ENCODE measurements at places on chromosomes 16 and 17.

GRCh38 chr16:15906439-15906838 is 18.0 kb upstream of the CEP20 start:
- no peak for DNase-seq

DNA sequence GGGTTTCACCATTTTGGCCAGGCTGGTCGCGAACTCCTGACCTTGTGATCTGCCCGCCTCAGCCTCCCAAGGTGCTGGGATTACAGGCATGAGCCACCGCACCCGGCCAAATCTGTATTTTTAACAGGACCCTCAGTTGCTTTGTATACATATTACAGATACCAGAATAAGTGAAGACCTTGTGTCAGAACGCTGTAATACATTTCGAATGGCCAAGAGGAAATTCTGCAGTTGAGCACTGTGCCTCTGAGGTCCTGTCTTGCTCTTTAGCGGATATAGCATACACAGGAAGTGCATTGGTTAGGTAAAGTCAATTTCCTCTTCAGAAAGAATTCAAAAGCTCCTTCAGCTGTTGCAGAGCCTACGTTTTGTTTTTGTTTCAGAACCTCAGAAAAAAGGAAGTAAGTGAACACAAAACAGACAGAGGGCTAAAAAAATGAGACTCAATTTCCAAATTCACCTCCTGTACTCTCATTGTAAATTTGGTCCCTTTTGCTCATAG is 15.7 kb downstream of the CRLF3 start:
- DNase-seq = no peak

DNA sequence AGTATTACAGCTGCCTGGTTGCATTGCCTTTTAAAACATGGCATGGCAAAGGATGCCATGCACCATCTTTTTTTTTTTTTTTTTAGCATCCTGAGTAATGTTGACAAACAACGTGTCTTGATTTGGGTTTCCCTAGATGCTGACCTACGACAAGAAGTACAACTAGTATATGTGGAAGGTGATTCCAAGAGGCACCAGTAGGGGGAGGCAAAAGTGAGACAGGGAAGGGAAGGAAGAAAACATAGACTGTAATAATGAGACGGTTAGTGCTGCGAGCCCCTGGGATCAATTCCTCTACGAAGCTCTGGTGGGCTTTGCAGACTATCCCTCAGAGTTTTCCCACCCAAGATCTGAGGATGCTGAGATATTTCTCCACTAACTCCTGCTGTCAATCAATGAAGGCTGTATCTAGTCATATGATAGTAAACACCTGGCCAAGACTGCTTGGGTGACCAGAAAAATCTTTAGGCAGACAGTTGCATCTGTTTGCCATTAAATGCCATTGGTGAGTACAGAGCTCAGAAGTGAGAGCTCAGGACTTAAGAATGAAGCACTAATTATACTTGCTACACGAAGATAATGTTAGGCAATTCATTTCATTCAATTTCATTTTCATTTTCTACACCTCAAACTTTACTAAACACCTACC is 458.6 kb upstream of the GOT2 start:
- DNase-seq = peak; percentile 11

DNA sequence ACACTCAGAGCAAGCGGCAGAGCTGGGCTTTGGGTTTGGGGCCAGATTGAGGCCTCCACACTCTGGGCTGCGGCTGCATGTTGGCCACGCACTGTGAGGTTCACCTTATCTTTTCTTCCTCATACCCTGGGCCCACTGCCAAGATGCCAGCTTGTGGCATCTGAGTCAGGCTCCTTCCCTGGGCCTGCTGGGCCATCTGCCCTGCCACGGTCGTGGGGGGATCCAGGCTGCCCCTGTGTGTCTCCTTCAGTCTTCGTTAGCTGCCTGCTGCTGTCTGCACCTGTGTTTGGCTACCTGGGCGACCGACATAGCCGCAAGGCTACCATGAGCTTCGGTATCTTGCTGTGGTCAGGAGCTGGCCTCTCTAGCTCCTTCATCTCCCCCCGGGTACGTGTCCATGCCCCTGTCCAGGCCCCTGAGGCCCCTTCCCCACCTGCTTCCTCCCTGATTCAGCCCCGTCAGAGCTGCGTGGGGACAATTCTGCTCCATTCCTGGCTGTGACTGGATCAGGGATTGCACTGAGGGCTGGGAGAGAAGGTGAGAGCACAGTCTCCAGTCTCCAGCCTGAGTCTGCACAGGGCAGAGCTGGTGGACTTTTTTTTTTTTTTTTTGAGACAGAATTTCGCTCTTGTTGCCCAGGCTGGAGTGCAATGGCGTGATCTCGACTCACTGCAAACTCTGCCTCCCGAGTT is 11.2 kb downstream of the SPNS3 start:
- DNase-seq = peak; percentile 50

- no peak for DNase-seq
Observed at GRCh38 chr16:963913-964312, 6.9 kb downstream of the LMF1 start.

GRCh38 chr16:6993544-6993943 is 339.1 kb upstream of the RBFOX1 start:
- no peak for DNase-seq

DNA sequence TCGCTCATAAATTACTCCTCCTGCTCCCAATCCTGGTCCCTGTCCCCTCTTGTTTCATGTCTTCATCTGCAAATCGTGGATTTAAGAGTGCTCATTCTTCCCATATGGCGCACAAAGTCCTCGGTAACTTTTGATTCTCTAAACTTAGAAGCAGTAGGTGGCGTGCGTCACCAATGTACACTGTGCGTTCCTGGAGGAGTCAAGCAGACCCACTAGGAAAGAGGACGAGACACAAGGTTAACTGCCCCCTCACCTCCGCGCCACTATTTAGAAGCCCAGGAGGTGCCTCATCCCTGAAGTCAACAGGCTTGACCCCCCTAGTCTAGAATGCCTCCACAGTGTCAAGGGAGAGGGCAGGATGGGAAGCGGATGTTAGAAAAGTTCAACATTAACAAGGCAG is 2.9 kb downstream of the SLC13A5 start:
- no peak for DNase-seq

GRCh38 chr16:65280845-65281512 is 159.1 kb upstream of the CDH11 start:
- DNase-seq = no peak

DNA sequence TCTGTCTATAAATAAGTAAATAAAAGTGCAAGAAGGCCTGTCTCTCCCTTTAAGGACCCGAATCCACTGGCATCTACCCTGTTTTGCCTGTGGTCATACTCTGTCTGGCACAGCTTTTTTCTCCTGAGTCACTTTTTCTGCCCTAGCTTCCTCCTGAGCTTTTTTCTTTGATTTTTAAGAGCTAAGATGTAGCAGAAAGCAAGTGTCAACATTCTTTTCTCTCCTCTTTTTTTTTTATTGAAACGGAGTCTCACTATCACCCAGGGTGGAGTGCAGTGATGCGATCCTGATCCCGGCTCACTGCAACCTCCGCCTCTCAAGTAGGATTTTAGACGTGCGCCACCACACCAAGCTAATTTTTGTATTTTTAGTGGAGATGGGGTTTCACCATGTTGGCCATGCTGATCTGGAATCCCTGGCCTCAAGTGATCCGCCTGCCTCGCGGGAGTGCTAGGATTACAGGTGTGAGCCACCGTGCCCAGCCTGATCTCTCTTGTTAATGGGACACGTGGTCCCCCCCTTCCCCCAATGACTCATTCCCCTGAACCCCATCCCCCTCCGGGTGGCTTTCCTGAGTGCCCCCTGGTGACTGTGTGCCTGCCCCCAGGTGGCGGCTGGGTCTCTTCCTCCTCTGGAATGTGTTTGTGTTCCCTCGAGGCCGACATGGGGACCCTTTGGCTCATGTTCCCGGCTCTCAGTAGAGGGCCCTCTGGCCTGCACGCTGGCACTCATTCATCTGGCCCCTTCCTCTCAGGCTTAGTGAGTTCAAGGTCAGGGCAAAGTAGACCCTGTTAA is 14.2 kb downstream of the C16orf90 start:
- DNase-seq = no peak

GRCh38 chr16:82639263-82639662 is 12.5 kb downstream of the CDH13 start:
- DNase-seq = peak; percentile 60

DNA sequence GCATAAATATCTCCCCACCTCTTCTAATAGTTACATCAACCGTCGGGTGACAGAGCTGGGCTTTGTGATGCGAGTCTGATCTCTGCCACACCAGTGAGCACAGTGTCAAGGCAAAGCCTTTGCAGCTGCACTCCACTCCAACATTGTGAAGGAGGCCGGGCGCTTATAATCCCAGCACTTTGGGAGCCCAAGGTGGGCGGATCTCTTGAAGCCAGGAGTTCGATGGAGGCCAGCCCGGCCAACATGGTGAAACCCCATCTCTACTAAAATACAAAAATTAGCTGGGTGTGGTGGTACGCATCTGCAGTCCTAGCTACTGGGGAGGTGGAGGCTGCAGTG is 18.9 kb downstream of the CYB5D2 start:
- DNase-seq = no peak

GRCh38 chr17:82014432-82014831 is 8.2 kb downstream of the CENPX start:
- DNase-seq = no peak

DNA sequence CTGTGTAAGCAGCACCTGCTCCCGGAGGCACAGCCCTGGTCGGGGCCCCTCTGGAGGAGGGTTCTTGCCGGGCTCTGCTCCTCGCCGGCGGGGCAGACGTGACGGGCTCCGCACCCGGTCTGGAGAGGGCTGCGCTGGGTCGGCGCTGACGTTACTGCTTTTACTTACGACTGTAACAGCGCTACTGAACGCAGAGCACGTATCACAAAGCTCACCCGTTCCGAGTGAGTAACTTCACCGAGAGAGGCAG is 1.3 kb upstream of the RAB40C start:
- DNase-seq = peak; percentile 66

DNA sequence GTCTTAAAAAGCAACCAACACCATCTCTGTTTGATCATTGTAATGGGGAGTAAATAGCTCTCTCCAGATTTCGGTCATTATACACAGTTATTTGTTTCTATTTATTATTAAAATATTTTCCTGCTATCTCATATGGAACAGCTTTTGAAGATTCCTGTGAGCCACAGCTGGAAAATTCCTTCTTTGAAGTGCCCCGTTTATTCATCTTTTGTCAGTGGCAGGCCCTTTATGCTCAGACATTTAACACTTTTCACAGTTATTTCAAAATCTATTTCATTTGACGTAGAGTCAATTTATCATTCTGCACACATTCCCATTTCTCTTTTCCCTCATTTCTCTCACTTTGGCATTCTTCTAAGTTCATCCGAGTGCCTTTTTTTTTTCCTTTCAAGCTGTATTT is 245.9 kb upstream of the ELAC2 start:
- no peak for DNase-seq

DNA sequence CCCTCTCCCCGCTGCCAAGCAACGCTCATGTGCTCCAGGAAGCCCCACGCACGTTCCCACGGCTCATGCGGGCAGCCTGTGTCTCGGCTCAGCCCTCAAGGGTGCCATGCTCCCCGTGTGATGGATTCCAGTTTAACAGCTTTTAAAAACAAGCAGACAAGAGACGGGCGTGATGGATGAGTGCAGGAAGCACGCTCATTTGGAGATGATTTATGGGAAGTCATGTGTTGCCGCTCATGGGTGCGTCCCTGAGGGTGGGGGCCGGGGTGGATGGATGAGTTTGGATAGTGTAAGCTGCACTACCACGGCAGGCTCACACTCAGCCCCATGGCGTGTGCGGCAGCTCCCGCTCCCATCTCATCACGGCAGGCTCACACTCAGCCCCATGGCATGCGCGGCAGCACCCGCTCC is 132.8 kb downstream of the RBFOX3 start:
- no peak for DNase-seq

GRCh38 chr16:88830258-88830657 is 18.5 kb upstream of the APRT start:
- no peak for DNase-seq

DNA sequence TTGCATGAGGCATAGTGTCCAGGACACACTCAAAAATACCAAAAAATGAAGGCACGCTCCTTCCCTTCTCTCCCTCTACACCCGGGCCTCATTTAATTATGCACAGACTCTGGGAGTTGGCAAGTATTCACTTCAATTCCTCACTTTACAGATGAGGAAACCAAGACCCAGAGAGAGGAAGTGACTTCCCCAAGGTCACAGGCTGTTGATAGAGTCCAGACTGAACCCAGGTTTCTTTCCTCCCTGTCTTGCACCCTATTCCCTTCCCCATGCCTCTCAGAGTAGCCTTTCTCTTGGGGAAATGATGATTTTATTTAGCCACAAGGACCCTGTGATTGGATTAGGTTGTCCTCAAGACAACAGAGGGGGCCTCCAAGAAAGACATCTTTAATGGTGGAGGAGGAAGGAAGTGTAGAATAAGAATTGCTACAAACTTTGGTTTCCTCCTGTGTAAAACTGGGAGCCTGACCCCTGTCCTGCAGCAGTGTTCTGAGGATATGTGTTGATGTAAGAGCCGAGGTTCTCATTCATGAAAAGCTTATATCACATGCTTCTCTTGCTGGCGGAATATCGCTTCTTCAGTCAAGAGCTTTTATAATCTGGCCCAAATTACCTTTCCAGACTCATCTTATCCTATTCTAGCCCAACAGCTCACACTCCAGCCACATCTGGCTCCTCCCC is 48.8 kb upstream of the SIAH1 start:
- DNase-seq = no peak

GRCh38 chr17:55825213-55825612 is 74.4 kb downstream of the PCTP start:
- peak; percentile 48 for DNase-seq

DNA sequence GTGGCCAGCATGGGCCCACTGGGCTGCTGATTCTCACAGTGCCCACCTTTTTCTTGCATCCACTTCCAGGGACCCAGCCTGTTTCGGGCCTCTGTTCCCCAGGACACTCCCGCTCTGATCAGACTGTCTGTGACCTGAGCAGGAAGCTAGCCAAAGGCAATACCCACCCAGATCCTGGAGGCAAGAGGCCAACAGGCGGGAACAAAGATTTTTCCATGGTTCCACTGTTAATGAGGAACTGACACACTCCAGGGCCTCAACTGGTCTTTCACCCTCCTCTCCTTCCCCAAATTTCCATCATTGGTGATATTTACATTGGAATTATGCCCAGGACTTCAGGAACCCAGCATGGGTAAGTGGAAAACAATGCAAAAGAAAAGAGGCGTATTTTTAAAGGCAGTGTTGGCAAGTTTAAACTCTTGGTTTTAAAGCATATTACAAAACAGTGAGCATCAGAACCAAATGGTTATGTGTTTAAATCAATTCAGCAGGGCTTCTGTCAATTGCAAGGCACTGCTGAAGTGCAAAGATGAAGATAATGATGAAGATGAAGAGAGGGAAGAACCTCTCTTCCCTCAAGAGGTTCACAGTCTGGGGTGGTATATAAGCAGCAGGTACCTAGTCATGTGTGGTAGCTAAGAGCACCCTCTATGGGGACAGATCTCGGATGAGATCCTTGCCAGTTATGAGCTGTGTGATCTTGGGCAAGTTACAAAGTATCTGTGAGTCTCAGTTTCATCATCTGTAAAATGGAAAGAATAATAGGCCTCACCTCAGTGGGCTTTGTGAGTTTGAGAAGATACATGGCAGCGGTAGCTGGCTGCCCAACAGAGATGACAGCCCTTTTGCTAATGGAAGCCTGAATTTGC is 14.4 kb upstream of the ATP2A3 start:
- no peak for DNase-seq
